Progenitor cell of endocrine pancreas (in vitro differentiated cells): ENCODE measurements at places on chromosomes 7 and 10. TPM values are rescaled to one million over a fixed set of nuclear protein-coding genes. Genes with fewer than 3 reads are reported as not detected.
A peak's percentile ranks its signal among the peaks of the same experiment; 100 is the strongest.

LIPN gene
- total RNA-seq, result not detected in 2 replicates

LDB3 gene
- total RNA-seq, result 0.26 and 0.31 TPM in 2 replicates

AKR1C4 gene
- 0.48 and 0.84 TPM in 2 replicates for total RNA-seq

SSC4D gene
- 7.4 and 10.7 TPM in 2 replicates for total RNA-seq

GRCh38 chr10:4384245-4384644 lies 441.8 kb upstream of the AKR1E2 start:
- DNase-seq, result no peak

DNA sequence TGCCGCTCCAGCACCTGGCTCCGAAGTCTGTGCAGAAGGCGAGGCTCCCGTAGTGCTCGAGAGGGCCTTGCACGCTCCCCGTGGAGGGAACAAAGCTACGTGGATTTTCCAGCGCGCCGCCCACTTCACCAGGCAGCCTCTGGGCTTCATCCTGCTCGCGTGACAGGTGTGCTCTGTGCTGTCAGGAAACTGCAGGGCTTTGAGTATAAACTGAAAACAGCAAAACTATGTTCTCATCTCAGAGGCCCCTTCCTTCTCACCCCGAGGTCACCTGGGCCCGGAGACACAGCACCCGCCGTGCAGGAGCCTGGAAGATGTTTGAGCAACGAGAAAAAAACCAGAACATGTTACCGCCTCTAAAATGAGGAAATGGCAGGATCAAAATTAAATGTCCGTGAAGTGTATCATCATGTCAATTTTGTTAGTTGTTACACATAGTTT lies 17.6 kb upstream of the GPR146 start:
- DNase-seq, result no peak

DNA sequence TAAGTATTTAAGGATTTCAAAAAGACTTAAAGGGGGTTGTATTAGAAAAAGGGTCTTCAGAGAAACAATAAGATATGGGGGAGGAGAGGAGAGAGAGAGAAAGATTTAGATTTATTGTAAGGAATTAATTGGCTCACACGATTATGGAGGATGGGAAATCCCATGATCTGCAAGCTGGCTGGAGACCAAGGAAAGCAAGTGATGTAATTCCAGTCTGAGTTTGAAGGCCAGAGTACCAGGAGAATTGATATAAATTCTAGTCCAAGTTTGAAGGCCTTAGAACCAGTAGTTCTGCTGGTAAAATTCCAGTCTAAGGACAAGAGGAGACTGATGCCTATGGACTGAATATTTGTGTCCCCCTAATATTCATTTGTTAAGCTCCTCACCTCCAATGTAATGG lies 20.6 kb upstream of the SLC13A1 start:
- DNase-seq, result no peak

GRCh38 chr10:71131508-71132088 lies 80.8 kb upstream of the UNC5B start:
- DNase-seq, result no peak

DNA sequence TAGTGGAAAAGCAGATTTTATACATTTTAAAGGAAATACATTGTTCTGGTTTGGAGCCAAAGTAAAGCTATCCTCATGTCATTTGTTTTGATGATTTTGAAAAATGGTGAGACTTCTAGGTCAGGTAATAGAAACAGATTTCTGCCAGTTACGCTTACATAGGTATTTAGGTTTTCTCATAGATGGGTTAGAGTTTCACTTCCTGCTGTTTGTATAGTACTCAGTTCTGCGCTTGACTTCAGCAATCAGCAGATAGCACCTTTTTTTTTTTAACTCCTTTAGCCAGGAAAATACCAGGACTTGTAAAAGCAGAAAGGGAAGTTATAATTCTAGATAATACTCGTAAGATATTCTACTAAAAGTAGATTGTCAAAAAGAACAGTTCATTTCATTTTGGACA lies 209.8 kb upstream of the POM121L12 start:
- no peak for DNase-seq

DNA sequence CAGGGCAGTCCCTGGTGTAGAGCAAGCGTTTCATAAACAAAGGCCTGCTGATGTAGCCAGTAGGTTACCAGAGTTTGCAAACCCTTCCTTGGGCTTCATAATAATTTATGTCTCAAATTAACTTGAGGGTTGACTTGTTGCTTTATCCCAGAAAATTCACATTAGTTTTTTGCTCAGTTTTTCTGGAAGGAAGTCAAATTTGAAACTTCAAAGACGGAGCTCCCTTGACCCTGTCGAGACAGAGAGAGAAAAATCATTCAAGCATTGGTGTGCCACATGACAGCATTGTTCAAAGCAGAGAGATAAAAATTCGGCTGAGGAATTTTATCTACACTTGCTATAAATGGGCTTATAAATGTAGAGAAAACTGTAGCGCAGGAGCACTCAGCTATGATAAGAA lies 627.7 kb downstream of the TNS3 start:
- no peak for DNase-seq

DNA sequence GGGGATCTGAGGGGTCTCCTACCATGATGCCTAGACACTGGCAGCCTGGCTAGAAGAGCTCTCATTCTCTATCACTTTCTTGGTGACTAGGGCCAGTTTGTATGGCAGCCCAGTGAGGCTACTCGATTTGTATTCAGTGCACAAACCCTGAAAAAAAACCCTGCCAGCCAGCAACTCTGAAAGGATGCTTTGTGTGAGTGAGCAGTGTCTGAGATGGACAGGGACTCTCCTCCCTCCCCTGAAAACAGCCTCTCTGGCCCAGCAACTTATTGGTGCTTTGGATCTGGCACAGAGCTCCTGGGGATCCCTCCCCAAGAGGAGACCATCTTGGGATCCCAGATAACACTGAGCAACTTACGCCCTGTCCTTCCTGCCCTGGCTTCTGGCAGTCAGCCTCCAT lies 10.8 kb upstream of the LRRC4 start:
- no peak for DNase-seq

DNA sequence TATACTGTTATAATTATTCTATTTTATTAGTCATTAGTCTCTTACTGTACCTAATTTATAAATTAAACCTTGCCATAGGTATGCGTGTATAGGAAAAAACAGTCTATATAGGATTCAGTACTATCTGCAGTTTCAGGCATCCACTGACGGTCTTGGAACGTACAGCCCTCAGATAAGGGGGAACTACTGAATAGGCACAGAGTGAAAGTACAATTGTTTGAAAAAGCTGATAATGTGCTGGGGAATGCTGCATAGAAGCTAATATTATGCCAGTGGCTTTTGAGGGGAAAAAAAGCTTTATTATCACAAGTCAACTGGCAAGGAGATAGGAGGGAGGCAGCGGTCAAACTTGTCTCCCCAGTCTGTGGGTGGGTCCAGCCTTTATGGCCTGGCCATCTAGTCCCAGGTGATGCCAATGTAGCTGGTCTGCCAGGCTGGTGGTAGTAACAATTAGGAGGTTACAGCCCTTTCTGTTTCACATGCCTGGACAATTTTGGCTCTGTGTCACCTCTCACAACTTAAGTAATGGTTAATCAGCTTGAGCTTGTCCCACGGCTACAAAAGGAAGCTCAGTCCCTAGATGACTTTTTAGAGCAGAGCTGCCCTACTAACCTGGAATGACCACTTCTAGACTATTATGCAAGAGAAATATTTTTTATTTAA lies 8.3 kb upstream of the FMC1 start:
- no peak for DNase-seq

- no peak for DNase-seq
Observed at GRCh38 chr10:107357033-107357432, 192.5 kb upstream of the SORCS1 start.

DNA sequence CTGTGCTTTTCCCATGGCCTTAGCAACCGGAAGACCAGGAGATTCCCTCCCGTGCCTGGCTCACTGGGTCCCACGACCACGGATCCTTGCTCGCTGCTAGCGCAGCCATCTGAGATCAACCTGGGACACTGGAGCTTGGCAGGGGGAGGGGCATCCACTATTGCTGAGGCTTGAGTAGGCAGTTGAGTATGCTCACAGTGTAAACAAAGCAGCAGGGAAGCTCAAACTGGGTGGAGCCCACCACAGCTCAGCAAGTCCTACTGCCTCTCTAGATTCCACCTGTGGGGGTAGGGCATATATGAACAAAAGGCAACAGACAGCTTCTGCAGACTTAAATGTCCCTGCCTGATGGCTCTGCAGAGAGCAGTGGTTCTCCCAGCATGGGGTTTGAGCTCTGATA lies 697.0 kb downstream of the SORCS1 start:
- DNase-seq, result no peak

DNA sequence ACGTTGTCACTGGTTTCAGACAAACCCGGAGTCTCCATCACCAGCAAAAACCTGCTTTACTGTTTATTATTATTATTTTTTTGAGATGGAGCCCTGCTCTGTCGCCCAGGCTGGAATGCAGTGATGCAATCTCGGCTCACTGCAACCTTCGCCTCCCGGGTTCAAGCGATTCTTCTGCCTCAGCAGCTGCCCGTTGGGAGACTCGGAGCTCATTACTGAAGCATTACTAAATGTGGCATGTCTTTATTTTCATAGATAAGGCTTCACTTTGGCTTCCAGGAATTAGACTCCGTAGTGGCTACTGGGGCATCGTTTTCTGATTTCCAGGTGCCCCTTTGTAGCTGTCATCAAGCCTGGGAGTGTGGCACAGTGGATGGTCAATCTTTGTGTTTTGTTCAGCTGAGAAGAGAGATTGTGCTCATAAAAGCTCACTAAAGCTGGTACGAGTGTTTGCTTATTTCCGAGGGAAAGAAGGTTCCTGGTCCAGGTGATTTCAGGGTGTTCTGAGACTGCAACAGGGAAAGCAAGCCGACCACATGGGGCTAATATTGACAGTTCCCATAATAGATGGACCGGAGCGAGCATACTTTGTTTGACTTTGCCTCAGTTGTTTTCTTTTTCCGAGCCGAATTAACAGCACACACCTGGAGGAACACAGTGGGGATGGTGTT lies 163.1 kb downstream of the CAMK1D start:
- DNase-seq, result no peak

- DNase-seq, result peak; percentile 46
Observed at GRCh38 chr10:58512491-58513187, at the start of gene BICC1. BICC1 (plus strand) TSS chr10:58512872; CDS start chr10:58513144, 272 bp downstream.

DNA sequence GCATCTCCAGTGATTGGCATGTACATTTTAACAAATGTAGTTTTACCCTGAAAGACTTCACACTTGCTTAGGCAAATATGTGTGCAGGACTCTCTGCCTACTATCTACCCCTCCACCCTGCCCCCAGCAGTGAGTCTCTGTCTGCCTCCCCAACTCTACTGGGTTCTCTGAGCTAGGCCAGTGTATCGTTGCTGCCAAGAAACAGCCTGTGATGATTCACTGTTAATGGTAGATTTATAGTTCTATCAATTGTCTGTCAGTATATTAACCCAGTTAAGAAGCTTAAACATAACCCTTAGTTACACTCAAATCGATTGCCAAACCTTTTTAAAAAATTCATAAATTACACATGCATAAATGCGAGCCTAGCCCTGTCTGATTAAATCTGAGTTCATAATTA lies 137.0 kb downstream of the SND1 start:
- no peak for DNase-seq

- DNase-seq, result no peak
Observed at GRCh38 chr10:114306116-114306973, 67.3 kb downstream of the VWA2 start.

- DNase-seq, result no peak
Observed at GRCh38 chr7:95804052-95804451, 31.7 kb downstream of the DYNC1I1 start.

GRCh38 chr7:140342727-140343514 lies 55.4 kb downstream of the SLC37A3 start:
- DNase-seq, result peak; percentile 15
